ENCODE measurements at places on chromosomes 13 and 19.

- DNase-seq, result no peak
Measured at GRCh38 chr19:33675501-33676124, 53.9 kb downstream of the CHST8 start.

GRCh38 chr19:30444253-30444671 lies 72.1 kb downstream of the ZNF536 start:
- DNase-seq, result no peak

GRCh38 chr19:1862424-1863327 lies 703 bp downstream of the KLF16 start:
- DNase-seq, result no peak

GRCh38 chr19:5128251-5128935 lies 159.5 kb downstream of the KDM4B start:
- DNase-seq, result no peak

DNA sequence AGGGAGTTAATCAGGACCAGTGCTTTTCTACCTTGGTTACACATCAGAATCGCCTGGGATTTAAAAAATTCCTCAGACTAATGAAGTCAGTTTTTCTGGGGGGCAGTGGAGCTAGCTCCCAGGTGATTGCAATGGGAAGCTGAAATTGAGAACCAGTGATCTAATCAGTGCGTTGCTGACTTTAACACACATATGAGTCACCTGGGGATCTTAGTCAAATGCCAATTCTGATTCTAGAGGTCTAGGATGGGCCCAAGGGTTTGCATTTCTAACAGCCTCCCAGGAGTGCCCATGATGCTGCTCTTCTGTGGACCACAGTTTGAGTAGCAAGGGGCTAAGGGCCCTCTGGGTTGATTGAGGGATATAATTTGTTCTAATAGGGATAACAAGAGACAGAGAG lies 54.5 kb downstream of the KL start:
- DNase-seq, result no peak

DNA sequence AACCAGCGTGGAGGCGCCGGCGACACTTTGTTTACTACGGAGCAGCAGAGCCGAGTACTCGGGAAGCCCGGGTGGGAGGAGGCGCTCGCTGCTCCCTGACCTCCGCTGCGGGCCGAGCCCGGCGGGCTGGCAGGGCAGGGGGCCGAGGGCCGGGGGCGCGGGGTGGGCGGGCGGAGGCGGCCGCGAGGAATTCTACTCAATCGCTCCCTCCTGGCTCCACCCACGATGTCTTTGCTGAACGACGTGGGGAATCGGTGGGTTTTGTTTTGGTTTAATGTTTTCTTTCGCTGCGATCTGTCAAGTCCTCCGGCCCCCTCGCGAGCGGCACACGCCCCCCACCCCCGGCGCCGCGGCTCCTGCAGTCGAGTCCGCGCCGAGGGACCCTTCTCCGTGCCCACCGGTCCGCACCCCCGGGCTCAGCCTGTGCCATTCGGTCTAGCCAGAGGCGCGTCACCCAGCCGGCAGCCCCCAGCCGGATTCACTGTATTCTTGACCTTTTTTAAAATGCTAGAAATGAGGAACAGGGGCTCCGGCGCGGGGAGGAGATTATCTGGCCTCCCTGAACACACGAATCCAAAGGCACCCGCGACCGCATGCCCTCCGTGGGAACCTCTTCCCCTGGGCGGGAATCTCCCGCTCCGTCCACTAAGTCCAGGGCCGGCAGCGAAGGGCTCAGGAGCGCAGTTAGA lies 636 bp upstream of the FOXO1 start:
- peak; percentile 76 for DNase-seq
